Activated T-cell treated with anti-CD3 and anti-CD28 coated beads for 1 hour (primary cell): ENCODE measurements at places on chromosomes 3 and 15.

- no peak for DNase-seq
Measured at GRCh38 chr15:100263721-100264455, 77.9 kb downstream of the ADAMTS17 start.

- no peak for DNase-seq
Measured at GRCh38 chr15:40696228-40696627, 1.3 kb downstream of the RAD51 start.

GRCh38 chr3:140076552-140076951, 141.6 kb downstream of the CLSTN2 start:
- no peak for DNase-seq

DNA sequence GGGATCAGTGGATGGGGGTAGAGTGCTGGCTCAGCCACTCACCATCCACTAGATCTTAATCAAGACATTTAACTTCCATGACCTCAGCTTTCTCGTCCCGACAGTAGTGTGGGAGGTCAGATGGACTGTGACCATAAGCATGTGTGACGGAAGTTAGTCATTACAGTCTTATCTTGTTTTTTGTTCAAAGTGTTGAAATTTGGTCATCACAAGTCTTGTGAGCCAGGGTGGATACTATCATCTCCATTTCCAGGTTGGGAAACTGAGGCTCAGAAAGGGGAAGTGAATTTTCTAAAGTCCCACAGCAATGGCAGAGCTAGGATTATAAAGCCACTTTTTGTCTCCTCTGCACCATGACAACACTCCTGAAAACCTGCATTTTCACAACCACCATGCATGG, 32.0 kb upstream of the ITGA11 start:
- no peak for DNase-seq

GRCh38 chr3:17141699-17142098, 256.9 kb downstream of the PLCL2 start:
- DNase-seq, result no peak

DNA sequence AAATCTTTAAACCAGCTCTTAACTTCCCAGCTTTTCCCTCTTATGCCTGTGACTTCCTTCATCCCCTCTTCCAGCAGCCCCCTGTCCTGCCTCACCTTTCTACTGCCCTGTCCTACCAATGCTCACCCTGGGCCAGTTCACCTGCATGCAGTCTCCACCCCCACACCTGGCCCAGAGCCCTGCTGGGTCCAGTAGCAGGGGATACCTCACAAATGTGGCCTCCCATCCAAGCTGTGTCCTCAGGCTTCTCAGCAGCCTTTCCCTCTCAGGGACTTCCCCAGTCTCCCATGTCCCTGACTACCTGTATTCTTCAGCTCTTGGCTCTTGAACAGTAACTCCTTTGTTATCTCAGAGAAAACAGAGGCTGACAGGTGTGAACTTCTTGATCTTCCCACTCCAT, 503.2 kb downstream of the MFSD1 start:
- DNase-seq, result no peak

- no peak for DNase-seq
Measured at GRCh38 chr15:35062738-35063099, 22.4 kb downstream of the NANOGP8 start.

- DNase-seq, result no peak
Measured at GRCh38 chr15:51126842-51127241, 32.1 kb upstream of the TNFAIP8L3 start.

- DNase-seq, result no peak
Measured at GRCh38 chr3:127748754-127749327, 73.5 kb downstream of the MGLL start.

DNA sequence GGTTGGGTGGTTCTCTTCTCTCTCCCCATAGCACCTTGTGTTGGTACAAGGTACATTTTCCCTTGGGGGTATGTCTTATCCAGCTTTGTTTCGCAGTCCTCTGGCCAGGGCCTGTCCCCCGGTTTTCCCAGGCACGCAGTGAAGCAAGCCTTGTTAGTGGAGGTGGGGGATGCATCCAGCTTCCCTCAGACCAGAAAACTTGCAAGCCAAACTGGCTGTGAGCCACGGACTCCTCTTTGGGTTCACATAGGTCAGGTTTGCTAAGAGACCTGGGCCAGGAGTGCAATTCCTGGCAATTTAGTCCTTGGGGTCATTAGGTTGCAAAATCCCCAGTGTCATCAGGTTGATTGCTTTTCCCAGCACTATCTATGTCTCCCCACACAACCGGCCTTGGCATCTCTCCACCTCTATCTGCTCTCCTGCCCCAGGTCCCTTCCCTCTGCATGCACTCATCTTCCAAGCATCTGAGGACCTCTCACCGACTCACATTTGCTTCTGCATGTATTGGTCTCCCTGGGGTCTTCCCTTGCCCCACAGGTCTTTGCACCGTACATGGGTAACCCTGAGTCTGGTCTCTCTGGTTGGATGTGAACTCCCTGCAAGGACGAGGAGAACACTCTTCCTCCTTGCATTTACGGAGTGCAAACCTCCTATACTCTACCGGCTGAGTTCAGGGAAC, 34.2 kb downstream of the BCL2L10 start:
- DNase-seq, result no peak

GRCh38 chr3:100830931-100831330, 121.6 kb downstream of the TFG start:
- DNase-seq, result no peak

GRCh38 chr3:171688593-171688992, 121.7 kb downstream of the PLD1 start:
- no peak for DNase-seq

DNA sequence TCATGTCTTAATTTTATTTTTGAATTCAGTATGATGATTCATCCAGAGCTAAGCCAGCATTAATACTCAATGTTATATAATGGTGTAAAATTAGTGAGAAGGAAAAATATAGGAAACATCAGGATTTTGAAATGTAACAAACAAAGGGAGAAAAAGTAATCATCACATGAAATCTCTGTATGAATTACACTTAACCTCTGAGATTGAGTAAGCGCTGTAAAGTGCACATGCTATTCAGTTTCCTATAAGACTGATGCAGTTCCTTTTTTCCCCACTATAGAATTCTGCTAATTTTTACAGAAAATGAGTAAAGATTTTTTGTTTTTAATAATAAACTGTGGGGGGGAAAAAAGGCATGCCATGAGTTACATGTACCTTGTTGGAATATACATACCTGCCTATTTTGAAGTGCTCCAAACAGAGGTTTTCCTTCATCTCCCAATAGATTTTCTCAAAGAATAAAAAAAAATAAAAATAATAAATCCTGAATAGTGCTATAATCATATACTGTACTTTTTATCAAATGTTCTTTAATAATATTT, 64.0 kb upstream of the TTBK2 start:
- no peak for DNase-seq

GRCh38 chr3:44984335-44984734, 8.3 kb downstream of the EXOSC7 start:
- DNase-seq, result no peak

DNA sequence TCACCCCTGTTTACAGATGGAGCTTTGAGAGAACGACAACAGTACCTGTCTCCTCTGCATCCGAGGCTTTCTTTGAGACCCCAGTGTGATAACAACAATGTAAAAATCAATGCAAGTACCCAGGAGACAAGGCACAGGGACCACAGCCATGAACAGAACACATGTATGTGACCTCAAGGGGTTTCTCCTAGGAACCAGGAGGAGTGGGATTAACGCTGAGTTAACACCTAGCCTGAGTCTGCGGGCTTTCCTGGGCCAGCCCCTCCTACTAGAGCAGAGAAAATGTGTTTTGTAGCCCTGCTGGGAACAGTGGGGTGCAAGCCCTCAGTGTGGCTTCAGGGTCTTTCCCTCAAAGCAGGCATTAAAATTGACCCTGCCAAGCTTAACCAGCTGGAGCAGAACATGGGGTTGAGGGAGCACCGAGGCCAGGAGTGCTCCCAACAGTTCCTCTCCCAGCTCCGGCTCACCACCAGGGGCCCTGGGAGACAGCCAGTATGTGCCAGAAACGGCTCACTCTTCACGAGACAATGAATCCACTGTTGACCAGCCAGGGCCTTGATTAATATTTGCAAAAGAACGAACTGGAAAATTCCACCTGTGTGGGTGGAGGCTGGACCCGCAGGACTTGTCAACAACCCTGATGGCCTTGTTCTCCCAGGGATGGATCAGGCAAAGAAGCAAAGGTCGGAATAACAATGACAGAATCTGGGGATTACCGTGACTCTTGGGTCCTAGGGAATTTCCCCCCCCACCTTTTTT, 3.6 kb downstream of the CHDH start:
- no peak for DNase-seq

GRCh38 chr15:60639502-60639901, 160.6 kb upstream of the ICE2 start:
- no peak for DNase-seq

DNA sequence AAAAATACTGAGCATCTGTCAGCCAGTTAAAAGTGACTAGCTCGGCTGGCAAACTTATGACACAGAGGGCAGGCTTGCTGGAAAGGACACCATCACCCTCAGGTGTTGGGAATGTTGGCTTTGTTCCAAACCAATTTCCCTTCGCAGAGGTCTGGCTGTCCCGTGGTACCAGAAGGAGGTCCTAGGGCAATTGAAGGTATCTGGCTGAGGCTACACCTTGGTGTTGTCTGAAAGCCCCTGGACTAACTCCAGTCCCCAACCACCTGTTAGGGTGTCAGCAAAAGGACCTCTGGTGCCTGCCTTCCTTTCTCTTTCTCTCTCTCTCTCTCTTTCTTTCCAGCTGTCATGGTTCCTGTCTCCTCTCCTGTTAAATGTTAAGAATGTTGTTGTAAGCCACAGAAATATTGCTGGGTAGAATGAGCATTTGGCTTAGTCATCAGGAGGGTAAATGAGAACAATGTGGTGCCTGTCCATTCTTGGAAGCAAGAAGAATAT, 12.5 kb downstream of the PRR20G start:
- DNase-seq, result no peak

DNA sequence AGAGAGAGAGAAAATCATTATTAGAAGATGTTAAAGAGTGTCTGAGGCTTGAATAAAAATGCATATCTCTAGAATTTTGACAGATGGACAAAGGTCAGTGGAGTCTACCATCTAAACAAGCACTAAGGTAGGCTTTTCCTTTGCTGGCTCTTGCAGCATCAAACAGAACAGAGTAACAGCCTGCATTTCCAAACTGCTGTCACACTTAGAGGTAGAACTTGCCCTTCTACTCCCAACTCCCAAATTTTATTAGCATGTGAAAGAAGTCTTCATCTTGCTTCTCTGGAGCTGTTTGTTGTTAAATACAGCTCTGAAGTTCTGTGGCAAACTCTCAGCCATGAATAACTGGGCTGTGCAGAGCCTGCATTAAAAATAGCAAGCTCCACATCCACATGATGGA, 4.1 kb upstream of the MB21D2 start:
- DNase-seq, result no peak

GRCh38 chr3:107683447-107683846, 160.7 kb downstream of the BBX start:
- DNase-seq, result no peak

DNA sequence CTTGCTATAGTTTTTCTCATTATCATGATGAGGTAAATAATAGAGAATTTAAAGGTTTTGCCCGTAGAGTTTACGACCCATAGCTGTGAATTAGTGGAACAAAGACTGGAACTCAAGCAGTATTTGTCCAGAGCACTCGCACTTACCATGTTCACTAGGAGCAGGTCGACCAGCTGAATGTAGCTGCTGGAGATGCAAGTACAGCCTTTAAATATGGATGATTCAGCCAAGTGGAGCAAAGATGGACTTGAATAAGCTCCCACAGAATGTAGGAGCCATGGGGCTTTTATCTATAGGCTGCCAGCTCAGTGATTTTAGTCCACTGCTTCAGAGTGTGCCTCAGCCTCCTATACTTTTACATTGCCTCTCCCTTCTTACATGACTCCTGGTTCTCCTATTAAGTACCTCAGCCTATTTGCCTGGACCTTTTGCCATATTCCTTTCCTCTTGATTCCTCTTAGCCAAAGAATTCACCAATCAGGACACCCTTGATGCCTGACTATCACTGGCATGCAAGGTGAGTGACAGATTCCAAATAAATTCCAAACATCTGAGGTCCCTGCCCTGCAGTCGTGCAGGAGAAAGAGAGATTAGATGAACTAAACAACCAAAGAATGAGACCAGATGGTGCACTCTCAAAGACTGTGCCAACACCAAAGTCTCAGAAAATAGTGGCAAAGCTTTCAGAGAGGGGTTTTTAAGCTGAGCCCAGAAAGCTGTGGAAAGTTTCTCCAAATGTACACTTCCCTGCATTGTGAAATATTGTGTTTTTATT, 3.9 kb downstream of the MKRN3 start:
- no peak for DNase-seq
